ENCODE measurements at places on chromosomes 3 and 15.

DNA sequence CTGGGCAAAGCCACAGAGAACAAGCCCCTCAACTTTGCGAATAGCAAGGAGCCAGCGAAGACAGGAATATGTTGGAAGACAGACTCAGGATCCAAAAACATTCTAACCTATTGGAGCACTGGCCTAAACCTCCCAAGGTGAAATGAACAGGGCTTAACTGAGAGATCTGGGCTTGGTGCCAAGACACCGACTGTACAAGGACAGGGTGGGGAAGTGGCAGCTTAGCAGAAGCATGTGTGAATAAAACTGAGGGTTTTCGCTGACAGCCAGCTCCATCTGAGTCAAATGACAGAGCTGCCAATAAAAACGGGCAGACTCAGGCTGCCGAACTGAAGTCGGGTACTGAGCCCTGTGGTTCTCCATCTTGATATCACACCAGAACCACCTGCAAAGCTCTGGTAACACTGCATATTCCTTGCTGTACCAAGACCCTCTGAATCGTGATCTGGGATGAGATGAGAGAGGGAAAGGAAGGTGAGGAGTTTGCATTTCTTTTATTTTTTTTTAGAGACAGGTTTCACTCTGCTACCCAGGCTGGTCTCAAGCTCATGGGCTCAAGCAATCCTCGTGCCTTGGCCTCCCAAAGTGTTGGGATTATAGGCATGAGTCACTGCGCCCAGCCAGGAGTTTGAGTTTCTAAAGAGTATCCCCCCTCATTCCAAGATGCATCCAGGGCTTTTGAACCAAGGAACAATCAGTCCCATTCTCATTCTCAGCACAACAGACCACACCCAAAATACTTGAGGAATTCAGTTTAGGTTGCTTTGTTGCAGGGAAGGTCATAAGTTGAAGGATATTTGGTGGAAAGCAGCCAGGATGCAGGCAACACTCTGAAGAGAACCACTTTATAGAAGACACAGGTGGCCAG, 6.0 kb upstream of the PLCB2 start:
- peak; percentile 74 for DNase-seq

DNA sequence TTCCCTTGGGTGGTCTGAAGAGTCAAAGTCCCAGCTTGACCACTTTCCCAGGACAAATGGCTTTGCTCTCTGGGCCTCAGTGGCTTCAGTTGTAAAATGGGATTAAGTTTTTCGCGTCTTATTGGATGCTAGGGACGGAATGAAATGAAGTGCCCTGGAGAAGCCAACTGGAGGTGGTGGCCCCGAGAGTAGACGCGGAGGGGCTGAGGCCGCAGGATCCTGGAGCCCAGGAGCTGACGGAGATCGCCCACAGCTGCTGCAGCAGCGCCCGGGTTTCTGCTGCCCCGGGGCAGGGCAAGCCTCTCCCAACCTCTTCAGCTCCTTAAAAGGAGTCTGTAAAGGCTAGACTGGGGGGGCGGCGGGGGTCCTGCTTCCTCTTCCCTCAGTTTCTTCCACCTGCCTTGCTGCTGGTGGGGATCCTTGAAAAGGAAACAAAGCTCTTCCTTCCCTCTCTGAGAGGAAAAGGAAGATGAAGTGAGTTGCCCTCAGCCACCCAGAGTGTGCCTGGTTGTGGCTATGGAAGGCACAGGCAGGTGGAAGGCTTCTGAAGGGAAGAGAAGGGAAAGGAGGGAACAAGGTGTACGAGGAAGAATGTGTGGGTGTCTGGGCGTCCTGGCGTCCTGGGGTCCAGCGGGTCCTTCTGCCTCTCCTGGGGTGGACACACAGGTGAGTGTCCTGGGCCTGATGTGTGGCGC, 967 bp upstream of the BNC1 start:
- DNase-seq: no peak

DNA sequence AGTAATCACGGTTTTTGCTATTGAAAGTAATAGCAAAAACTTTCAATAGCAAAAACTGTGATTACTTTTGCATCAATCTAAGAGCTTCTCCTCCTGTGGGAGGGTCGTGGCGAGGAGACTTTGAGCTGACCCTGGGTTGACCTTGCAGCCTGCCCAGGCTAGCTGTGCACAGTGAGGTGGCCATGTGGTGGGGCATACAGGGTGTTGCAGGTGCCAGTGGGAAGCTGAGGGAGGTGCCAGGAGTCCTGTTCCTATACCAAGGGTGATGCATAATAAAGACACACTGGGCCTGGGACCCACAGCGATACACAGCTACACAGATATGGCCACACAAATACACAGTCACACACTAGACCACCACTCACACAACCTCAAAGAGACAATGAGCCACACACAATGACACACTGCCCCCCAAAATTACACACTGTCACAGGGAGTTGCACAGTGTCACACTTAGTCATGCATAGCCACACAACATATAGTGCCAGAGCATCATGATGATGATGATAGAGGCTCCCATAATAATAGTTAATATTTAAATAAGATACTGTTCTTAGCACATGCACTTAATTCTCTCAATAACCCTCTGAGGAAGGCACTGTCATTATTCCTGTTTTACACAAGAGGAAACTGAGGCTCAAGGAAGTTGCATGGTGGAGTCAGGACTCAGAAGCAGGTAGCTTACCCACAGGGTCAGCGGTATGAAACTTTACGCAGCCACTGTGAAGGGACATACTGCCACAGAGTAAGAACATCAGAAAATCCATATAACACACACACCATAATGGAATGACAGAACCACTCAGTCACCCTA, 6.3 kb downstream of the PLCD1 start:
- no peak for DNase-seq

DNA sequence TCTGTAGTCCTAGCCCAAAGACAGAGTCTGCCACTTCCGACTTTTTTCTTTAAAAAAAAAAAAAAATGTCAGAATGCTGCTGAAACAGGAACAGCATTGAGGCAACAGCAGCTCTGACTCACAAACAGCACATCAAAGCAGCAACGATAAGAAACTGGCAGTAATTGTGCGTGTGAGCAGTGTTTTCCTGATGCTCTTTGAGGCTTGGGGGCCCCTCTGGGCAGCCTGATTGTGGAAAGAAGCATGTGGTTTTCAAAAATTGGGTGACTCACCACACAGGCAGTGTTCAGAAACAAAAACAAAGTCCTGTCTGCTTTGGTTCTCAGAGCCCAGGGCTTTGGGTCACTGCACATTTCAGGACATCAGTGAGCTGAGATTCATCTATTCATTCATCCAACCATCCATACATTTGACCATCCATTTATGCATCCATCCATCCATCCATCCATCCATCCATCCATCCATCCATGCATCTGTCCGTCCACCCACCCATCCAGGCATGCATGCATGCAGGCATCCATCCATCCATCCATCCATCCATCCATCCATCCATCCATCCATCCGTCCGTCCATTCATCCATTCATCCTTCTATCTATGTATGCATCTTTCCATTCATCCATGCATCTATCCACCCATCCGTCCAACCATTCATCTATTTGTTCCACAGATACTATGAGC, 308.4 kb downstream of the RPLP1 start:
- DNase-seq: peak; percentile 92
